ENCODE measurements at places on chromosomes 4 and X.

DNA sequence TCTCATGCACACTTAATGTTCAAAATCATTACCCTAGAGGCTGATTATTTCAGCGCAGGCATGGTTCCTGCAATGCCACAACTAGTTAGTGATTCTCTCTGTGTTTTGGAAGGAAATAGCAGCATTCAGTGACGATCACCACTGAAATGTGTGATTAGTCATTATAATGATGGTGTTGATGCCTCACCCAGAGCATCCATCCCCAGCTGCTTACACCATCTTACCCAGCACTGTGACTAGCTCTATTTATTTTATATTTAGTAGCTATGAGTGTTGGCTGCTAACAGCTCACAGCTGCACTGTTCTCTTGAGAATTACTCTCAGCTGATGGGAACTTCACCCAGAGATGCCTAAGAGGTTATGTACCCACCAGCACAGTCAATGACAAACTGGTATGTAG lies 60.5 kb upstream of the TSPAN7 start:
- DNase-seq = no peak

DNA sequence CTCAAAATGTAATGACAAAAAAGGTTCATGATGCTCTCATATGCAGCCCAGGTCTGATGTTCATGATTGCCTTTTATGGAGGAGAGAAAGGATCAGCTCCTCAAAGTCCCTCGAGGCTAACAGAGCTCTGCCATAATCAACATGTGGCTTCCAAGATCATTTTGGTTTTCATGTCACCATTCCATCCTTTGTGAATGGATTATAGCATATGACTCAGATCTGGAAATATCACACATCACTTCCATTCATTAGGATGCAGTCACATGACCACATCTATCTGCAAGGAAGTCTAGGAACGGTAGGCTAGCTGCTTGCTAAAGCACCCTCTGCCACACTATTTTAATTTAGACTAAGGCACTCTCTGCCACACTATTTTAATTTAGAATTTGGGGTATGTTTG lies 77.6 kb downstream of the COX18 start:
- DNase-seq = no peak

DNA sequence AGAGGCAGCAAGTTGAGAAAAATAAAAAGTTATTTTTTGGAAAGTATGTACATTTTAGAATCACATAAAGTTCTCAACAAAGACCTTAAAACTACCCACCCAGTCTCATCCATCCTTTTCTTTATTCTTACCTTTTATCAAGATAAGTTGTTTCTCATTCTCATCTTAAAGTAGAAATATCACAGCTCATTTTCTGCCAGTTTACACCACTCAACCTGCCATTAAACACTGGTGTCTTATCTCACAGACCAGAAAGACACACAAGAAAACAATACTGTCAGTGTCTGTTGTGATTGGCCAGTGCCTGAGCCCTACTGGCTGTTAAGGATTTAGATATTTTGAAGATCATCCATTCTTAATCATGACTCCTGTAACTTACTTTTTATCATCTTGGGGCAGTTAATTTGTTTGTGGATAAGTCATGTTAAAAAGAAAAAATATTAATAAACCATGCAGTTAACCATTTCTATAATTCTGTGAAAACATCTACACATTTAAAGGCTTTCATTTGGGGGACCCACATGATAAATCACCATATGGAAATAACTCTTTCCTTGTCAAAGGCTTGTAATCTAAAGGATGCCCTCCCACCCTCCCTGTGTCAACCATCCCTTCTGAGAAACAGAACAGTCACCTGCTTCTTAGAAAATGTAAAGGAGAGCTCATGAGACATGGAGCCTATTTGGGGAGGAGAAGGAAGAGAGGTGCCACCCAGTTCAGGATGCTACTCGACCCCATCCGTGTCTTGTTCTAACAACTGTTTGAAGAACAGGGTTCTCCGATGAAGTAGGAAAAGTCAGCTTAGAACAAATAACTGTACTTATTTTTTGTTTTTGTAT lies 897.2 kb upstream of the INTU start:
- DNase-seq = no peak

GRCh38 chrX:23821847-23822246 lies 38.9 kb downstream of the SAT1 start:
- no peak for DNase-seq

DNA sequence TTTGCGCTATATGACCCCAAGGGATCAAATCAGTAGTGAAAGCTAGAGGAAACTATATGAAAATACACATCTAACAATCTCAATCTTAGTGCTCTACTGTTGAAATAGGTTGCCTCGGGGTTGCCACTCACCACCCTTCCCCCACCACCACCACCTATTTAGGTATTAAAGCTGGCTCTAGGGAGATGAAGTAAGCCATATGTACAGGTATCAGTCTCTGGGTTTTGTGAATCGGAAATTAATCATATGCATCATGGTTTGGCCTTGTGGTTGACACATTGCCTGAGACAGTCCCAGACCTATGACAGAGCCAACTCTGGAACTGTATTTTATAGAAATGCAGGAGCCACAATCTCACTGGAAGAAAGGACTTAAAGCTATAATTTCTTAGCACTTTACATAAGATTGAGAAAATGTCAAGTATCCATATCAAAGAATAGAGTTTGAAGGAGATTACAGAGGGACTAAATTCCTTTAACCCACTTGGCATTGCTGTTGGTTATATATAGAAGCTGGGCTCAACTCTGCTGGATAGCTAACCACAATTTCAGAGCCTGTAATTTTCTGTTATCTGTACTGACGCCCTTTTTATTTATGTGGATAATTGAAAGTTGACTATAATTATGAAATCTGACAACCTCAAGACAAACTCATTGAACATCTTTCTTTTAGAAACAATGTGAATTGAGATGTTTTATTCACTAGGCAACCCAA lies 26.7 kb upstream of the BMP2K start:
- DNase-seq = no peak

DNA sequence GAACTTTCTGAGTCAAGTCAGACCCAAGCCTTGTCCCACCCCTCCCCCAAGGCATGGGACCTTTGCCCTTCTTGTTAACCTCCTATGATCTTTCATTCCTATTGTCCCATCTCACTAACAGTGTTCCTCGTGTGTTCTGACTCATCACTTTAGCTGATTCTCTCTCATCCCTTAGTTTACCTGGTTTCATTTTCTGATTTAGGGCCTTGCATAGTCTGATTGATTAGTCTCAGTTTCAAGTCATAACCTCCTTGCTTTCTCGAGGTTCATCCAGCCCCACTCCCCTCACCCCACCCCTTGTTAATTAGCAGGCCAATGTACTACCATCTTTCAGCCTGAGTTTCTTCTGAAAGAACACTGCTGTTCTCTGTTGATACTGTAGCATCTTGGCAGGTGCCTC lies 517.4 kb downstream of the RPA4 start:
- DNase-seq = no peak

GRCh38 chr4:26308568-26308967 lies 12.2 kb upstream of the RBPJ start:
- DNase-seq = no peak

DNA sequence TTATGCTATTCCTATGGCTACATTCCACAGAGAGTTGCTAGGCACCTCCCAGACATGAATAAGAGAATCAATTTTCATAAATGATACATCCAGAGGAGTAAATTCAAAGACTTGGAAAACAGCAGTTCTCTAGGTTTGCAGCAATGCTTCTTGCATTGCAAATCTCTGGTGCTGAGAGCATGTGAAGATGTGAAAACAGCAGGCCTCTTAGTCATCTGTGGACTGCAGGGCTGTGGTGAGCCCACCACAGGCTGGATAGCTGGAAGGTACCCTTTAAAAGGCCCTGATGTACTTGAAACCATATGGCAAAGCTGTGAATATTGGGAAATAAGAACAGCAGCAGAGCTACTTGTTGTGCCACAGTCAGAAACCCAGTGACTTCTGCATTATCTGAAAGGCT lies 2135.9 kb downstream of the ARAP2 start:
- DNase-seq = no peak

DNA sequence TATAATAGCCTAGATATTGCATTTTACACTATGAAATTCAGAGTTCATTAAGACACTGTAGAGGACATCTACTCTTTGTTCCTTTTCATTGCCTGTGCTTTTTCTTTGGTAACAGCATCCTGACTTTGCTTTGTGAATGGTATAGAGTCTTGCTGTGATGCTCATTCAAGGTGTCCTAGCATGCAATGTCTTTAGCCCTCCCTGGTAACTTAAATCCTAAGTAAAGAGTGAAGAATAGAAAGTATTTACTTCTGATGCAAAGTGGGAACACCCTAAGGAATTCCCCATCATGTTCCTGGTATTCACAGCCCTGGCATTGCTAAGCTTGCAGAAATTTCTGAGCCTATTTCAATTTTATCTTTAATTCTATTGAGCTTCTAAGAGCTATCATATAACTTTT lies 400.1 kb downstream of the FAT4 start:
- DNase-seq = no peak

DNA sequence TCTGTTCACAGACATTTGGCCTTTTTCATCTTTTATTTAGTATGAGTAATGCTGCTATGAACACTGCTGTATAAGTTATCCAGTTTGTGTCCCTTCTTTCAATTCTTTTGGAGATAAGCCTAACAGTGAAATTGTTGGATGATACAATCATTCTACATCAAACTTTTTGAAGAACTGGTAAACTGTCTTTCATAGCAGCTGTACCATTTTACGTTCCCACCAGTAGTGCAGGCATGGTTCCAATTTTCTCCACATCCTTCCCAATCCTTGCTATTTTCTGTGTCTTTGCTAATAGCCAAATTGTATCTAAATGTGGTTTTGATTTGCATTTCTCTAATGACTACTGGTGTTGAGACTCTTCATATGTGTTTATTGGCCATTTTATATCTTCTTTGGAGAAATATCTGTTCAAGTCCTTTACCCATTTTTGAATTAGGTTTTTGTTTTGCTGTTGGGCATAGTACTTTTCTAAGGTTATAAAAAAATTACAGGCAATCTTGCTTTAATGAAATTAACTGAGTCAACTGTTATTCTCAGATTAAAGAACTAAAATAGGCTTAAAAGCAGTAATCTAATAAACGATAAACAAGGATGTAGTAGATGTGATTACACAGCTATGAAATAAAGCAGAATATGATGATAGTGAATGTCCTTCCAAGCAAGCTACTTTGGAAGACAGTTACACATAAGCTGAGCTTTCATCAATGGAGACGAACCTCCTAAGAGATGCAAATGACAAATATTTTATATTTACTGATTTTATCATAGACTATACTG lies 57.2 kb downstream of the FBXW7 start:
- DNase-seq = no peak

DNA sequence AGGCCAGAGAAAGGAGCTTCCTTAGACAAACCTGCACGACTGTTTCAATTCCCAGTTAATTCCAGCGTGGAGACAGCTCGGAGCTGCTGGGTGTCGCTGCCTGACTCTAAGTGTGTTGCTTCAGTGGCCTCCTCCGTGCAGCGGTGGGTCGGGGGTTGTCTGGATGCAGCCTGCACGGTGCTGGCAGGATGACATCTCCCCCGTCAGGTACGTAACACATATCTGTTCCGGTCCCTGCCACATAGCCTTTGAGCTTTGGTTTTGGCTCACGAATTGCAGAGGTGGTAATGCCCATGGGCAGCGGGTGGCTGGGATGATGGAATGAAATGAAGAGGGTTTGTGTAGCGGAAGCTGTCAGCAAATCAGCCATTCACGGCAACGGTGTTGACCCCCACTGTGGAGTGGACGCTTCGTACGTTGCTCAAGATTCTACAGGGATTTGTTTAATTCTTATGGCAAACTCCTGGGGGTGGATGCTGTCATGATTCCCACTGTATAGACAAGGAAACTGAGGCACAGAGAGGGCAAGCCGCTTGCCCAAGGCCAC lies 33.7 kb upstream of the HMX1 start:
- DNase-seq = no peak

- DNase-seq = no peak
Measured at GRCh38 chr4:86948276-86948675, 13.5 kb downstream of the AFF1 start.

- no peak for DNase-seq
Measured at GRCh38 chr4:47704693-47705325, 133.1 kb downstream of the CORIN start.

DNA sequence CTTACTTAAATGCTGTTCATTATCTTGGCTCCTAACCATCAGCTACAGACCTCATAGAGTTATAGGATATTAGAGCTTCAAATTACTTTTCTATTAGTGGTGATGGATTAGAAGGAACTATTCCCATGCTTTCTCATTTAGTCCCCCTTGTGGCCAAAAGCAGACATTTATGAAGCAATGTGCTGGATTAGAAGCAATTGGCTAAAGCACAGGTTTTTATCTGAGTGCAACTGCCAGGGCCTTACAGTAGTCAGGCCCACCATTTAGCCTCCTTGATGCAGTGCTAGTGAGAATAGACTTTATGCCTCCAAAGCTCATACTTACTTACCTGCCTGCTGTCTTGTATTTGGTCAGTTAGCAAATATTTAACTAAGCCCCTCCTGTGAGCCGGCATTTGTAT lies 93.0 kb downstream of the TSPAN7 start:
- DNase-seq = no peak

- no peak for DNase-seq
Measured at GRCh38 chr4:5545271-5545670, 163.1 kb downstream of the EVC2 start.

DNA sequence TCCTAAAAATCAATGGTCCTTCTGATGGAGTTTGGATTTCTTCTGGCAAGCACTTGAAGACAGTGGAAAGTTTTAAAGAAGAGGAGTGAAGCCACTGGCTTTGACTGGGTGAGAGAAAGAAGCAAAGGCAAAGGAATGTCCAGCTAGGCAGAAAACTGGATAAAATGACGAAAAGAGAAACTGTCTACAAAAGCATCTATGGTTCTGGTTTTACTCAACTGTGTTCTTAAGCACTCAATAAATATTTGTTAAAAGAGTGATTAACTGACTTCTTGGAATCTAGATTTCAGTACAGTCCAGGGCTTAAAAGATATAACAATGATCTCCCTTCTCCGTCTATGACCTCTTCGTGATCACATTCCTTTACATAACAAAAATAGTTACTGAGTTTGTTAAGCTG lies 52.4 kb downstream of the PACRGL start:
- no peak for DNase-seq

DNA sequence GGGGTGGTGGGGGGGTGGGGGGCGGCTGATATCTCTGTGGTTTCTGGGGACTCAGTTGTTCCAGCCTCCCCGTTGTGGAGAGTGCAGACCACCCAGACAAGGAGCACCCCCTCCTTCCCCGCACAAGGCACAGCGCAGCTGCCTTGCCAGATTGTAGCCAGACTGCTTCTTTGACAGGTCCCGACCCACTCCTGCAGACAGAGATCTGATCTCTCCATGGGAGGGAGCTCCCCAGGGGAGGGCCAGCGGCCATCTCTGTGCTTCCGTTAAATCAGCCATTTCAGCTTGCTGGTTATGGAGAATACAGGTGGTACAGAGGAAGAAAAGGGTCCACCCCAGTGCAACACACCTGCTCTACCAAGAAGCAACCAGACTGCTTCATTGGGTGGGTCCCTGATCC lies 80.8 kb downstream of the FGF16 start:
- no peak for DNase-seq

GRCh38 chrX:23802431-23802830 lies 19.5 kb downstream of the SAT1 start:
- no peak for DNase-seq

GRCh38 chrX:68942840-68943239 lies 114.0 kb downstream of the EFNB1 start:
- DNase-seq = no peak

Data from stimulated activated CD8-positive, alpha-beta memory T cell treated with anti-CD3 and anti-CD28 coated beads, Interleukin-4, amount 100 ng/mL, for 4 hours (primary cell).